Foreskin keratinocyte (primary cell): ENCODE measurements at places on chromosomes 7 and 10. TPM values are rescaled to one million over a fixed set of nuclear protein-coding genes. Genes with fewer than 3 reads are reported as not detected.

Gene NAT16
- not detected in 2 replicates for polyA plus RNA-seq

Gene SIRT1
- 2.3 and 3.4 TPM in 2 replicates for polyA plus RNA-seq

Gene NPTX2
- polyA plus RNA-seq, result not detected in 2 replicates

Gene ADAM22
- 0.01 and 0.08 TPM in 2 replicates for polyA plus RNA-seq

Gene INSYN2A
- not detected in 2 replicates for polyA plus RNA-seq

Gene TMEM225B
- polyA plus RNA-seq, result 0.19 TPM in 2 replicates

Gene FGFBP3
- 0.29 and 0.42 TPM in 2 replicates for polyA plus RNA-seq

Gene C7orf33
- polyA plus RNA-seq, result not detected in 2 replicates

Gene STEAP1
- polyA plus RNA-seq, result 18.1 and 21.2 TPM in 2 replicates
